ENCODE measurements at places on chromosomes 7 and 10.

DNA sequence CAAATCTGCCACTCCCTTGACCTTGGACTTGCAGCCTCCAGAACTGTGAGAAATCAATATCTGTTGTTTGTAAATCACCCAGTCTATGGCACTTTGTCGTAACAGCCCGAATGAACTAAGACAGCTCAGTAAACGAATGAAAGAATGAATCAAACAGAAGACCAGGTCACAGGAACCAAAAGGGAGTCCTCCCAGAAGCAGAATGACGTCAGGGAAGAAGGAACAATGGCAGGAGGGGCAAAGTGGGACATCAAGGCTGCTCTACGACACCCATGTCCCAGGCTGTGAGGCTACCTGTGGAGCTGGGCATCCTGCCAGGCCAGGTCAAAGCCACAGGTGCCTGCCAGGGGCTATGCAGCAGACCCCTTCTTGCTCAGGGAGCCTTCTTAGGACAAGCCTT lies 267.2 kb upstream of the PFKP start:
- DNase-seq = no peak

DNA sequence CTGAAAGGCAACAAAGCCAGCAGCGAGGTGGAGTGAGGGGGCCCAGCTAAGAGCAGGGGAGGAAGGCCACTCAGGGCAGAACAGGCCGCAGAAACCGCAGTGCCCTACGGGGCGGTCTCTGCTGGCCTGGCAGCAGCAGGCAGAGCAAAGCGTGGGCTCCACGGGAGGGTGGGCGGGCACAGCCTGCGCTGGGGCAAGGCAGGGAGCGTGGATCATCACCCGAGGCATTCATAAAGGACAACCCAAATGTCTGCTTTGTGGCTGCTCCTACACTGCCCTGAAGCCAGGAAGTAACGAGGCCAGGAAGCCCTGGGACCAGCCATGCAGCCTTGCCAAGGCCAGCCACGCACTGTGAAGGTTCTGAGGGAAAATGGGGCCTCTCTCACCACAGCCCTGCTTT lies 127.5 kb downstream of the MAD1L1 start:
- DNase-seq = no peak

- DNase-seq = no peak
Measured at GRCh38 chr7:66666313-66666952, 37.8 kb downstream of the KCTD7 start.

DNA sequence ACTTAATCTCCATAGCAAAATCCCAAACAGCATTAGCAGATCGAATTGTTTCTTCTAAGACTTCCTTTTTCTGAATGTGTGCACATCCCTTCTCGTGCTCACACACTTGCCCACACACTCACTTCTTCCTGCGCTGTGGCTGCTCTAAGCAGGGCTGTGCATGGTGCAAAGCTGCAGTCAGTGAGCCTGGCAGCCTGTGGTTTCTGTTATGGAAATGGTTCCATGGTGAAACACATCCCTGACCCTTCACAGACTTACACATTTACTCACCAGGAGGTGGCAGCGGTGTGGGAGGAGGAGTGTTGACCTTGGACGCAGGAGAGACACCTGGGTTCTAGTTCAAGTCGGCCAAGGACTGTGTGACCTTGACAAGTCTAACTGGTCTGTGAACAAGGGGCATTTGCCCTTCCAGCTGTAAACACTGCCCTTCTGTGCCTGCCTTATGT lies 24.9 kb downstream of the MTURN start:
- no peak for DNase-seq

DNA sequence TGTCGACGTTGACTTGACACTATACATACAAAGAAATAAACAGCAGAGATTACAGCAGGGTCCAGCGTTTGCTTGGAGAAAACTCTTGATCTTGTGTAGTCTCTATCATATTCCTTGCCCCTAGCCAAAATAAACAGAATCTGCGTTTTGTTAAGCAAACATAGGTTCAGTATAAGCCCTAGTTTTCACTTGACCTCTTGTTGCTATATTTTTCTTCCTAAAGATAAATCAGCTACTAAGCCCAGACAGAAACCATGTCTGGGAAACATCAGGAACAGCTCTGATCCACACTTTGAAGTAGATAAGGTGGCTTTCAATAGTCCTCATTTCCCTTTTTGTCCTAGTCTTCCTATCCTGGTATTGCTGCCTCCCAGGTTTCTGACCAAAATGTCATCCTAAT lies 328.2 kb upstream of the MAGI2 start:
- DNase-seq = no peak

DNA sequence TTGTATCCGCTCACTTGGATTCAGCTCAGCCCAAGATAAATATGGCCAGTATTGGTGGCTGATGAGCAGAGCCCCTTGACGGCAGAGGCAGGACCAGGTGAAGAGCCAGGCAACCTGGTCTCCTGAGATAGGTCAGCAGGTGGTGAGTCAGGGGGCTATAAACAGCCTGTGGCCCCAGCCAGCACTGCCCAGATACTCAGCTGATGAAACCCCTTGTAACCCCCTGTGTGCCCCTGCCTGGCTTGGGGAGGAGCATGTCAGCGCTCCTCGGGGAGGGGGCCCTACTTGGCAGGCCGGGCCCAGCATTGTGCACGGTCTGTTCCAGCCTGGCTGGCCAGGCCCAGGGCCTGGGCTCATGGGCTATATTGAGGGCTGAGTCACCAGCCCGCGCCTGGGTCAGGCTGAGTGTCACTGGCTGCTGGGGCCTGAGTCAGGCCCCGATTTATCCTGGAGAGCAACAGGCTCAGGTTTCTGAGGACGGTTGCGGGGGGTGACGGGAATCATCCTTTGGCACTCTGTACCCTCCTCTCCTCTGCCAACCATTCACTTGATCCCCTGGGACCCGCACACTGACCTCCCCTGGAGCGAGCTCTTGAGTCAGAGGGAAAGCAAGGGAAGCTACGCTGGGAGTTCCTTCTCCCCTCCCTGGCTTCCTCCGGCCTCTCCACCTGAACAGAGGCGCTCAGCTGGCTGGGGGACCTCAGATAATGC lies 2.8 kb upstream of the FLNC start:
- peak; percentile 65 for DNase-seq
